ENCODE measurements at places on chromosomes 13 and 19. TPM values are rescaled to one million over a fixed set of nuclear protein-coding genes. Genes with fewer than 3 reads are reported as not detected.

Gene DNMT1
- total RNA-seq = 12.4 TPM

DNA sequence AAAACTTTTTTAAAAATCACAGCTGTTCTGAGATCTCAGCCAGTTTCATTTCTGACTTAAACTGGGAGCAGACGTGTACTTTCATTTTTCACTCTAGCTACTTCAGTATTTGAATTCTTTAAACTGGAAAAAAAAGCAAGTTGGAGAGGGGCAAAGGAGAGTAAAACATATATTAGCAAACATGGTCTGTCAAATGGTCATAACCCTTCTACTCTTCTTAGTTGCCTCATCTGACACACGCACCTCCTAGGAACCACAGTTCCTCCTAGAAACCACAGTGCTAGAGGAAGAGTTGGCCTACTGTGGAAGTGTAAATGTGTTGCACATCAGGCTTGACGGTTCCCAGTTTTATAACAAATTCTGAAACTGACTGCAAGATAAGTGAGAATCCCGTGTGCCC, 47.2 kb downstream of the TM9SF2 start:
- DNase-seq = no peak

Gene ZNF787
- total RNA-seq = 32.6 TPM

DNA sequence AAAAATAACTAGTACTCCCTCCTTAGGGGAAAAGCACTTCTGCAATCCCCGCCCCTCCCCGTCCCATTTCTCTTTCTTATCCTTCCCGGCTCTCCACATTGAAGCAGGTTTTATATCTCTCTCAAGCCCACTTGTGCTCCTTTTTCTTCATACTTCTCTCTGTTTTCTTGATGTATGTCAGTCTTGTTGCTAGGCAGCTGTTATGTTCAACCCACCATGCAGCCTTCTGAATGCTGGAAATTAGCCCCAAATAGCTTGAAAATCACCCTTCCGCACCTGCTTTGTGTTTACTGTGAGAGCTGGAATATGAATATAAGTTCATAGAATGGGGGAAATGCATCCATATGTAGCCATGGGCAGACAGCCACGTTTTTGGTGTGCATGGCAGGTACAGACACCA, 461.4 kb downstream of the MYO16 start:
- no peak for DNase-seq

GRCh38 chr13:77460195-77460594, 75.3 kb upstream of the SCEL start:
- no peak for DNase-seq

DNA sequence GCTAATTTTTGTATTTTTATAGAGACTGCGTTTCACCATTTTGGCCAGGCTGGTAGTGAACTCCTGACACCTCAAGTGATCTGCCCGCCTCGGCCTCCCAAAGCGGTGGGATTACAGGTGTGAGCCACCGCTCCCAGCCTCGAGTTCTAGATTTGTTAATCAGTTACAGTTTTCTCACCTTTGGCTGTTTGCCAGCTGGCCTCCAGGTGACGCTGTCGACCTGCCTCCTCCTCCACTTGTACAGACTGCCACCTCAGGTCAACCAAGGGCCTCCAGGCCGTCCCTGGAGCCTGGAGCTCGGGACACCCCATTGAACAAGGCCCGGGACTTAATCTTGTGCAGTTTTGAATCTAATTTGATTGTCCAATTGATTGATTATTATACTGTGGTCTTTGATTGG, 45.5 kb downstream of the IER2 start:
- no peak for DNase-seq

Measured in bronchial epithelial cell (primary cell).